ENCODE measurements at places on chromosomes 11 and 22.

GRCh38 chr11:75320046-75320618 lies 31.3 kb downstream of the ARRB1 start:
- no peak for DNase-seq

DNA sequence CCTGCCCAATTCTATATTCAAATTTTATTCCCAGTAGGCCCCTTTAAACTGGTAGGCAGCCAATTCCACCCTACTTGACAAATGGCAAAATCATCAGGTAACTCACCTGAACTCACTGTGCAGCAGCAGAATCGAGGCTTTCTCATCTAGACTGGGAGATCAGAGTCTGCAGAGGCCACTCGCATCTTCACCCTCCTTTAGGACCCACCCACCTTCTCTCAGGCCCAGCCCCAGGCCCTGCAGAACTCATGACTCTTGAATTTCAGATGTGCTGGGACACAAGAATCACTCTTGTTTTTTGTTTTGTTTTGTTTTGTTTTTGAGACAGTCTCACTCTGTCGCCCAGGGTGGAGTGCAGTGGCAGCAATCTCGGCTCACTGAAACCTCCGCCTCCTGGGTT lies 38.8 kb downstream of the MICAL3 start:
- DNase-seq = no peak

DNA sequence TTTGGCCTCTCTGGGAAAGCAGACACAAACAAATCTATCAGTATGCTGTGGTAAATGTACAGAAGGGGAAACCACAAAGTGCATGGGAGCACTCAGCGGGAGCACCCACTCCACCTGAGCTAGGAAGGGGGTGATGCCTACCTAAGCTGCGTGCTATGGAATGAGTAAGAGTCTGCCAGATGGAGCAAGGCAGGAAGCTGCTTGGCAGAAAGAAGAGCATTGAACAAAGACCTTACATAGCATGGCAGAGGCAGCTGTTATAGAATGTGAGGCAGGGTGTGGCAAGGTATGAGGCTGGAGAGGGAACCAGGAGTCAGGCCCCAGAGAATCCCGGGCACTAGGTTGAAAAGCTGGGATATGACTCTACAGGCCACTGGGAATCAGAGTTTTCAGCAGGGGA lies 13.8 kb upstream of the MTFP1 start:
- no peak for DNase-seq

DNA sequence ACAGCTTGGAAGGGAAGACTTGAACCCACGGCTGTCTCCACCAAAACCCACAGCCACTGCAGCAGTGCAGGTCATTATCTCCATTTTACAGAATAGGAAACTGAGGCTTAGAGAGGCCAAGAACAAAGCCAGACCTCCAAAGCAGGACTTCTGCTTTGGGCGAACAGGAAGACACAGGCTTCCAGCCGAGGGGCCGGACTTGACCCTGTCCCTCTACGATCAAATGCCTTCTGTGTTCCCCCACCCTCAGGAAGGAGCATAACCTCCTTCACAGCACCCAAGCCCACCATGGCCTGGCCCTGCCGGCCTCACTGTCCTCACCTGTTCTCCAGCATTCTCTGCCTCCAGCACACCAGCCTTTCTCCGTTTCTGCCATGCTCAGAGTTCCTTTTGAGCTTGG lies 15.8 kb downstream of the IGLL1 start:
- DNase-seq = no peak

GRCh38 chr11:104036588-104036987 lies at the start of gene DDI1:
Gene DDI1, plus strand, starts transcription at chr11:104036640. Its CDS starts 183 bp downstream, at chr11:104036823.
- no peak for DNase-seq

DNA sequence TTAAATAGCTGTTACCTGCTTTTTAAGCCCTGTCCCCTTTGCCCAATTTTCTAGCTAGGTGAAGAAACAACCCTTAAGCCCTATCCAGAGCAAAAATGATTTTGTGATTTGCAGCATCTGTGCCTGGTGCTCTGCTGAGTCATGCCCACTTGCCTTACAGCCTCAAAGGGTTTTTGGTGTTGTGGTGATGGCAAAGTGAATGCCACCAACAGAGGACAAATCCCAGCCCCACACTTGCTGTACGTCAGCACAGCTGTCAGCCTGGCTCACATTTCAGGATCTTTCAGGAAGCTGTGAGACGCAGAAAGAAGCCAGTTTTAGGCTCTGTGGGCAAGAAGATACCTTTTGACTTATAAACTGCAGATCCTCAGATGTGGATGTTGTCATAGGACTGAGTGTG lies 401.7 kb downstream of the TENM4 start:
- no peak for DNase-seq

- DNase-seq = no peak
These were observed 38.1 kb upstream of the SYT7 start for GRCh38 chr11:61618978-61619377.

DNA sequence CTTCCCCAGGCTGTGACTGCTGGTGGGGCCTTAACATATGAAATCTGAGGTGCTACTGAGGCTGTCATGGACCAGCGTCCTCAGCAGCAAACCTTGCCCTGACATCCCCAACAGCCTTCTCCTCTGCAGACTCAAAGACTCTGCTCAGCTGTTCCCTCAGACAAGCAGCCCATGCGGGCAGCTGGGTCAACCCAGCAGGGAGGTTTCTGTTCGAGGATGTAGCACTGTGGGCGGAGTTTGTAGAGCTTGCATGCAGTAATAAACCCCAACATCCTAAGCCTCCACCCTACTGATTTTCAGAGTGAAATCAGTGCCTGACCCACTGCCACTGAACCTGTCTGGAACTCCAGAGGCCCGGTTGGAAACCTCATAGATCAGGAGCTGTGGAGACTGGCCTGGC lies 88.8 kb upstream of the XKR3 start:
- no peak for DNase-seq

DNA sequence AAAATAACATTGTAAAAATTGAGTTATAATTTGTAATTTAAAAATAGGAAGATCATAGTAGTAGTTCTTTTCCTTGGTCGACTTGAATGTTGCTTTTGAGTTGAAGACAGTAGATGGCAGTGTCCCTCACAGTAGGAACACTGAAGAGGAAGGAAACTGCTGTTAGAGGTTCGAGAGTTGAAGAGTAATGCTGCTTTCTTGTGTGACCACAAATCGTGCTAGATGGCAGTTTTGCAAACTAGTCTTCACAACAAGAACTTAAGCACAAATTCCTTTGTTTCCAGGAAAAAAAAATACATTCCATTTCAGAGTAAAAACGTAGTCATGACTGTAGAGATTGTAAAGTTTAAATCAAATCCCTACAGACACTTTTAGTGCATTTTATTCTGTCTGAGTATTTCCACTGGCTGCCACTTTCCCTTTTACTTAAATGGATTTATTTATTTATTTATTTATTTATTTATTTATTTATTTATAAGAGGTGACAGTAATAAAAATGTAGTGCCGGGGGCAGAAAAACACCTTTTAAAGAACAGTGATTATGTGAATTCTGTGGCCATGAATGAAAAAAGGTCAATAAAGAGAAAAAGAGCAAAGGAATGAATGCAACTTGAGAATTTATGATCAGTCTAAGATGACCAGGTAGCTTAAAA lies 54.6 kb downstream of the SPECC1L start:
- DNase-seq = peak; percentile 90

DNA sequence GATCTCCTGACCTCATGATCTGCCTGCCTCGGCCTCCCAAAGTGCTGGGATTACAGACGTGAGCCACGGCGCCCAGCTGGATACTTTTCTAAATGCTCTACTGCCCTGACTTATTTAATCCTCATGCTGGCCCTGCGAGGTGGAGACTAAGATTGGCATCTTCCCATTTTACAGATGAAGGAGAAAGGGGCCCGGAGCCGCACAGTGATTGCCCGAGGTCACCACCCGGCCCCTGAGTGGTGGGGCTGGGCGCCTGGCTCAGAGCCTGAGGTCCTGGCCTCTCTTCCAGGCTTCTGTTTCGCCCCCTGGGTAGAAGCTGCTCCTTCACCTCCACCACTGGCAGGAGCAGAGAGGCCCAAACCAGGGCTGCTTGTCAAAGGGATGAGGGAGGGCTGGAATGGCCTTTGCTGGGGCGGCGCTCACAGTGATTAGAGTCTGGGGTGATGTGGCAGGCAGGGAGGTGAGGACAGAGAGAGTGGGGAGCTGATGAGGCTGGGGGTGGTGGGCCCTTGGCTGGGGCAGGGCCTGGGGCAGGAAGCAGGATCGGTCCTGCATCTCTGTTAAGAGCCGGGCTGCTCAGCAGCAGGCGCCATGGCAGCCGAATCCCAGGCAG lies 15.4 kb upstream of the MPPED1 start:
- DNase-seq = no peak

GRCh38 chr11:68342459-68343158 lies 30.2 kb downstream of the LRP5 start:
- no peak for DNase-seq

DNA sequence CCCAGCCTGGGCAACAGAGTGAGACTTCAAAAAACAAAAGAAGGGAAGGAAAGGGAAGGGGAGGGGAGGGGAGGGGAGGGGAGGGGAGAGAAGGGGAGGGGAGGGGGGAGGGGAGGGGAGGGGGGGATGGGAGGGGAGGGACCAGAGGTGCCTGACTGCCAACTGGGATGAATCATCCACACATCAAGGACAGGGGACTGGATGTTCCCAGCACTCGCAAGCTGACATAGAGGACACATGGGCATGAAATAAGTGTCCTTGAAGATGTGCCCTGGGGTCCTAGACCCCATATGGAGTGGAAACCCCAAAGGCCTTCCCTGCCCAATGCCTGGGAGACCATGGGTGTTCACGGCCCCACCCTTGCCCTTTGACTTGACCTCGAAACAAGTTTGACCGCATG lies 19.8 kb downstream of the TST start:
- DNase-seq = no peak

All from Jurkat, Clone E6-1 (cell line).